ENCODE measurements at places on chromosomes 7 and 10.

GRCh38 chr10:78424723-78425122 lies 391.1 kb downstream of the RPS24 start:
- DNase-seq = peak; percentile 70

- no peak for DNase-seq
Observed at GRCh38 chr7:151307536-151307935, 34.1 kb upstream of the NUB1 start.

- DNase-seq = no peak
Observed at GRCh38 chr10:122204691-122205489, 66.2 kb upstream of the BTBD16 start.

DNA sequence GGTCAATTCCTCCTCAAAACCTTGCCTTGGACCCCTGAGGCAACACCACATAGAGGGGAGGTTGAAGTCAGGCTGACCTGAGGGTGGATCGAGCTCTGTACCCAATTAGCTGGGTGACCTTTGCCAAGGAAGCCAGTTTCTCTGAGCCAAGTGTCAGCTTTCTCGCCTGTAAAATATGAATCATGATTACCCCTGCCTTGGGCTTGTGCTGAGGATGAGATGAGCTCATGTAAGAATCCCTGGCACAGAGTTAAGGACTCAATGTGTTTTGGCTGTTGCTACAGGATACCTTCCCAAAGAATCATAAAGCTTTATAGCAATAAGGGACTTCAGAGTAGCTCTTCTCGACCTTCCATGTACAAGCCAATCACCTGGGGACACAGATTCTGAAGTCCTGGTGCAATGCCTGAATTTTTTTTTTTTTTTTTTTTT lies 43.5 kb upstream of the CACUL1 start:
- peak; percentile 53 for DNase-seq

DNA sequence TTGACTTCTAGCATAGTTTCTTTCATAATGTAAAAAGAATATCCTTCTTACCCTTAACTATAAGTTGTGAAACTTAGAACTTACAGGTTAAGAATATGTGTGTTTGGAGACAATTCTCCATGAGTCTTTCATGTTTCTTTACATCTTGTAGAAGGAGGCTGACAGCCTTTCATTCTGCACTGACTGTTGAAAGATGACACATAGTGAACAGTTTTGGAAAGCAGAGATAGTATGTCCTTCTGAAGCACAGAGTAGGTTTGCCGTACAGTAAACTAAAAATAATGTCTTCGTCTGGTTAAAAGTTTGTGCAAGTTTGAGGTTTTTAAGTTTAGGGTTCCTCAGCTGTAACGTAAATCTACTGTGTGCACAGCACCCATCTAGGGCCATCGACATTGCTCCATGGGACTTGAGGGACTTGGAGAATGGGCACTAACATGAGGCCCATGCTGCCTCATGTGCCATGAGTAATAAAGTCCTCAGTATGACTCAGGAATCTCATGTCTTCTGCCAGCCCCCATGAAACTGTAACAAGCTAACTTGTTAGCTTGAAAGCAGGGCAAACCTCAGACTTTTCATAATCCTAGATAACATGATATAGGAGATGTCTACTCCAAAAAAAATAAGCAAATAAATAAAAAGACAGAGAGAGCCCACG lies 24.5 kb upstream of the ELAPOR2 start:
- no peak for DNase-seq

DNA sequence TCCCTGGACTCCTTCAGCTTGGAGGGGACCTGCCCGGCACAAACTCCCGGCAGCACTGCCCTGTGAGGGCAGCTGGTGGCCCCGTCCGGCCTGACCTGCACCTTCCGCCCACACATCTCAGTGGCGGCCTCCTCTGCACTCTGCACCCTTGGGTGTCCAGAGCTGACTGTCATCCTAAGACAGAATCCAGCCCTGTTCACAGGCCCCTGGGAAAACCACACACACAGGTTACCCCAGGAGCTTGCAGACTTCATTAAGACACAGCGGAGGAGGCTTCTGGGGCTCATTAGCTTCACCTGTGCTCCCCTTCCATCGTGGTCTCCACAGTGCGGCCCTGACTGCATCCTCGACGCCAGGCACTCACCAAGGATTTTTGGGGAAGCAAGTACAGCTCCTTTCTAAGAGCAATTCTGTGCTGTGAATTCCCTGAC lies 51.5 kb upstream of the SHH start:
- DNase-seq = no peak

DNA sequence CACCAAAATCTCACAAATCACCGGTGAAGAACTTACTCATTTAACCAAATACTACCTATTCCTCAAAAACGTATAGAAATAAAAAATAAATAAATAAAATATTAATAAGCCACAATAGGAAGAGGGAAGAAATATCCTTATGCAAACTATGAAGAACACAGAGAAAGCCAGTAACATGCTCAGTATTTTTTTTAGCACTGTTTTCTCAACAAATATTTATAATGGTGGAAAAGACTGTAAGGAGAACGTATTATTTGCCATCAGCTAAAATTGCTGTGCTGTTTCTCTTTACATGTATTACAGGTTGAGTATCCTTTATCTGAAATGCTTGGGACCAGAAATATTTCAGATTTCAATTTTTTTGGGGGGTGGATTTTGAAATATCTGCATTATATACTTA lies 21.0 kb downstream of the KIAA1217 start:
- no peak for DNase-seq

DNA sequence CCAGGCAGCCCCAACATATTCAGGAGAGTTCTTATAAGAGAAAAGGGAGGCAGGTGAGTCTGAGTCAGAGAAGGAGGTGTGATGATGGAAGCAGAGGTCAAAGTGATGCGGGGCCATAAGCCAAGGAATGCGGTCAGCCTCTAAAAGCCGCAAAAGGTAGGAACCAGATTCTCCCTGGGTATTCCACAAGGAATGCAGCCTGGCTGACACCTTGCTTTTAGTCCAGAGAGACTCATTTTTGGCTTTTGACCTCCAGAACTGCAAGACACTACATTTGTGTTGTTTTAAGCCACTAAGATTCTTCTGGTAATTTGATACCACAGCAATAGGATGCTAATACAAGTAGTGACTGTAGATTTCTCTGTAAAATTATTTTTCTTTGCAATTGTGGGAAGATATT lies 151.5 kb upstream of the EEPD1 start:
- no peak for DNase-seq

DNA sequence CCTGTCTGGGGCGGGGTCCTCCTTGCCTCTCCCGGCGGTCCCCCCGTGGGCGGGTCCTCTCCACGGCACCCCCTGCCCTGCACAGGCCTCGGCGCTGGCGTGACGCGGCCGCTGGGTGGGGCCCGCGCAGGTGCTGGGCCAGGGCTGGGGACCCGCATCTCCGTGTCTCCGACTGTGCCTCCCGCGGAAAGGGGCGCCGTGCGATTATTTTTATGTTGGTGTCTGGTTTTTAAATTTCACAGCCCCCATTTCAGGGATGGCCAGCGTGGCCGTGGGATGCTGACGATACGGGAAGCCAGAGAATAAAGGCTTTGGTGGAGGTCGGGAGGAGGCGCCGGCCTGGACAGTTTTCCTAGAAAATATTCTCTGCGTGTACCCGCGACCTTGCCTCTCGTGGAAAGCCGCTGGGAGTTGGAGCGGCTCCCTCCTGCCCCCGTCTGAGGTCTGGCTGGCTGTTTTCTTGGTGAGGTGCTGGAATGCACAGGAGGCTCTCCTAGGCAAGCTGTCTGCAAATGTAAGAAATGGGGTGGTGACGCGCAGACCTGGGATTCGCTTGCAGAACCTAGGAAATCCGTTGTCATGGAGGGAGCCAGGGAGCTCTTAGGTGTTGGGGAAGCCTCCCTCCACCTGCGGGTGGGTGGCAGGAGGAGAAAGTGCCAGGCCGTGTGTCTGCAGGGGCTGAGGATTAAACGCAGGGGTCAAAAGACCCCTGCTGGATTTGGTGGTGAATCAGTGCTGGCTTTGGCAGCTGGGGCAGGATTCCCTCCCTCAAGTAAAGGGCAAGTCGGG lies 28.7 kb upstream of the JAKMIP3 start:
- peak; percentile 66 for DNase-seq

DNA sequence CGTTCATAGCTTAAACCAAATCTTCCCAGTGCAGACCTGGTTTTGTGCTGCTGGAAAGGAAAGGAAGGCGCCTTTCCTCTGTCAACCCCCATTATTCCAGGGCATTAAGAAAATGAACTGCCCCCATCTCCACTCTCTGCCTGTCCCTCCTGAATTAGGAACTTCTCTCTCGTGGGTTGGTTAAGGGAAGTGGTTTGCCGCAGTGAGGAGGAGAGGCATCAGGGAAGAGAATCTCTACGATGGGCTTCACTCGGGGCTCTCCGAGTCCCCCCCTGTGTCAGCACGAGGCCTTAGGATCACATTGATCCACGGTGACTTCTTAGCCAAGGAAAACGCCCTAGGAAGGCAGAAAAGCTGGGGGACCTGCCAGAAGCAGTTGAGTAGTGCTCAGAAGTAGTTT lies 53.9 kb upstream of the LYZL2 start:
- DNase-seq = no peak

DNA sequence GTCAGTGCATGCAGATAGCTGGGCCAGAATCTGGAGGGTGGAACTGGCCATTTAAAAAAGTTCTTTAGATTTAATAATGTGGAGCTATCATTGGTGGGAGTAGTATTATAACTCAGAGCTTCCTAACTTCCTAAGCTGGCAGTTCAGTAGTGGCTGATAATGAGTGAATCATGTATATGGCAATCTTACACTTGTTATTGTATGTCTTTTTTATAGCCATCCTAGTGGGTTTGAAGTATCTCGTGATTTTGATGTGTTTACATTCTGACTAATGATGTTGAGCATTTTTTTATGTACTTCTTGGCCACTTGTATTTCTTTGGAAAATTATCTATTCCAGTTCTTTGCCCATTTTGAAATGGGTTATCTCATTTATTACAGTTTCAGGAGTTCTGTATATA lies 15.4 kb downstream of the TFAM start:
- DNase-seq = peak; percentile 43

DNA sequence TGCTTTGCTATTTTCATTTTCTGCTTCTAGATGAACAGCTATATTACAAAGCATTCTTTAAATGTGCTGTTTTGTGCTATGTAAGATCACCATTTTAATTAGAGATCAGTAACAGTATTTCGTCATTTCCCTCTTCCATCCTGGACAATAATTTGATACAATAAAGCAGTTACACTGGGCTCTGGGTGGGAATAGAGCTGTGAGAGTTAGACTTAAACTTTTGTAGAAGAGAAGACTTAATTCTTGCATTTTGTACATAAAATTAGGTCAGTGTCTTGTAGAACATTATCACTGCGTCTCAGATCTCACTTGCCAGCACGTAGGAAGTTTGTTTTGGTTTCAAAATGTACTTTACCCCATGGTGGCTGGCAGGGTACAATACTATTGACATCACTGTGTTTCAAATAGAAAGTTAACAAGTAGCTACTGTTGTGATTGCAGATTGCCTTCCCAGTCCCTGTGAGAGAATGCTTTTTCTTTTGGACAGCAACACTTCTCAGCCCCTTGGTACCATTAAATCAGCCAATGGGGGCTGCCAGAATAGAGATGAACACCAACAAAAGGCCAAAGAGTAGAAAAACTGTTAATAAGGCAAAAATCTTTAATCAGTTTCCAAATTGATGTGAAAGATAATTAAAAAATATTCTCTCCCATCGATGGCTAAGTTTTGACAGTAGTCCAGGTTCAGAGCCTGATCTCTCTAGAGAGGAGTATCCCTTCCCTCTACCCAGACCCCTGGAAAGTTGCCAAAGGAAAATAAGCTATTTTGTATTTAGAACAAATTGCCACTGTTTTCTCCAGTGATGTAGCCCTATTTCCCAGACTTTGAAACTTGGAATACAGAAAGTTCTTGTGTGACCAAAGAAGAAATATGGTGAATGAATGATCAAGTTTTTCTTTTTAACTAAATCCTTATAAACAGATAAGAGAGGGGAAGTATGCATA lies 35.1 kb downstream of the SMNDC1 start:
- DNase-seq = no peak

DNA sequence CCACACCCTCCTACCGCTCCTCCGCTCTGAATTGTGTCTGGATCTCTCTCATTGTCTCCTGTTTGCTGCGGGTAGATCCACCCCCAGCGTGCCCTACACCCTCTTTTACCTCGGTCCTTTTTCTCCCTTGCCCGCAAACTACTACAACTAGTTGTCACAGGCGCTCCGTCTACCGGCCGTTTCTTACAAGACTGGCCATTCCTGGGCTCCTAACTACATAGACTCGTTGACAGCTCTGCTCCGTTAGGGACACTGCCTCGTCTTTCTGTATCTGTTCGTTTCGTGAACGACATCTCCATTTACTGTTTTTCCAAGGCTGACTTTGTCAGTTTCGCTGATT lies 786 bp downstream of the TAF3 start:
- peak; percentile 64 for DNase-seq

- DNase-seq = peak; percentile 64
Observed at GRCh38 chr7:117012696-117013095, 59.4 kb downstream of the ST7 start.

DNA sequence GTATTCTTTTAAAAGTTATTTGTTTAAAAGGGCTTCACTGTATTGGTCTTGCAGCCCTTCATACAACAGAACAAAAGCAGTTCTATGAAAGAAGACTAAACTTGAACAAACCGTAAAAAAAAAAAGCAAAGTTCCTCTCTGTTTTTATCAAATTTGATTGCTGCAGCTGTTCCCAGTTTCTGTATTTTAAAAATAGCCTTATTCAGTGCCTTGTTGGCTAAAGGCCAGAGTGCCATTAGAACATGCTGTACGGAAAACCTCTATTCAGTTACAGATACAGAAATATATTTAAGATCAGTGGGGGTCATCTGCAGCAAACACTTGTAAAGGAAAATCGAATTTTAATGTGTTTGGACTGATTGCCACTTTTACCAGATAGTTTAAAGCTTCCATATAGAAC lies 207.8 kb upstream of the ETV1 start:
- DNase-seq = no peak

DNA sequence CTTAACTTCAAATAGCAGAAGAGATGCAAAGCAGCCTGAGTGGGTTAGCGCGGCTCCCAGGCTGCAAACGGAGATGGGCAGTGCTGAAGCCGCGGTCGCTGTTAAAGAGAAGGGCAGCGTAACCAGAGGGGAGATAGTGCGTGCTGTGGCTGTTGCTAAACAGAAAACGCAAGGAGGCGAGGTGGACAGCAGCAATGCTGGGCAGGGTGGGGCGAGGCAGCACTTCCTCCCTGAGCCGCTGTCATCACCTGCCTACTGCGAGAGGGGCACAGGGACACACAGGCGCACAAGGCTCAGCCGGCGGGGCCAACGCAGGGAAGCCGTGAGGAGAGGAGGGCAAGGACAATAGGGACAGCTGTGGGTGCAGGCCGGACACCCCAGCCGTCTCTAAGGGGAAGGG lies 137.3 kb downstream of the MAD1L1 start:
- DNase-seq = no peak

- DNase-seq = peak; percentile 23
Observed at GRCh38 chr7:105680505-105681187, 99.4 kb upstream of the EFCAB10 start.

Data from DMS53 (cell line).